ENCODE measurements at places on chromosomes 2 and 18. TPM values are rescaled to one million over a fixed set of nuclear protein-coding genes. Genes with fewer than 3 reads are reported as not detected.

CCL20 gene
- total RNA-seq, result 2.2 TPM

CIB4 gene
- total RNA-seq, result not detected

UGT1A4 gene
- not detected for total RNA-seq

DNA sequence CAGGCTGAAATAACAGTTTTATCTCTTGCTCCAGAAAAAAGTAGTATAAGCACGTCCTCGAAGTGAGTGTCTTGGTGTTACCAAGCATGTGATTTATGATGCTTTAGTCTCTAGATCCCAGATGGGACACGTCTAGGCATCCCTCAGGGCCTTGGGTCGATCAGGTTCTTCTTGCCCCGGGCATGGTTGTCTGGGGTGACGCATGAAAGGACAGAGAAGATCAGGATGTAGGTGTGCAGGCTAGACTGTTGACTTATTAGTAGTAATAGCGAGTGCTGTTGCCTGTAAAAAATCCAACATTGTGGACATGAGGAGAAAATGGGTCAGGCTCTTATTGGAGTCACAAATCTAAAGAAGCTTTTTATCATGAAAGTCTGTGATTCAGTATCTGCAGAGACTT is 94.0 kb upstream of the NFU1 start:
- no peak for DNase-seq

- DNase-seq, result peak; percentile 69
Measured at GRCh38 chr18:8730080-8730827, 24.9 kb downstream of the MTCL1 start.

DNA sequence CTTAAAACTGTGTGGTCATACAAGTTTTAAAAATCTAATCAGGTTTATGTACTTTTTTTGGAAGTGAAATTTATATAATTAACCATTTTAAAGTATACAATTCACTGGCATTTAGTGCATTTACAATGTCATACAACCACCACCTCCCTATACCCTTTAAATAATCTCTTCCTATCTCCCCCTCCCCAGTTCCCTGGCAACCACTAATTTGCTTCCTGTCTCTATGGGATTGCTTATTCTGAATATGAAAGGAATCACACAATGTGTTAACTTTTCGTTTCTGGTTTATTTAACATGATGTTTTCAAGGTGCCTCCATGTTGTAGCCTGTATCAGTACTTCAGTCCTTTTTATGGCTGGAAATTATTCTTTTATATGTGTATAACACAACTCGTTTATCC is 19.4 kb downstream of the CHMP3 start:
- DNase-seq, result no peak

GRCh38 chr2:217099561-217099960 is 239.7 kb upstream of the TNP1 start:
- no peak for DNase-seq

GRCh38 chr2:203062126-203062525 is 47.5 kb downstream of the NBEAL1 start:
- no peak for DNase-seq

DNA sequence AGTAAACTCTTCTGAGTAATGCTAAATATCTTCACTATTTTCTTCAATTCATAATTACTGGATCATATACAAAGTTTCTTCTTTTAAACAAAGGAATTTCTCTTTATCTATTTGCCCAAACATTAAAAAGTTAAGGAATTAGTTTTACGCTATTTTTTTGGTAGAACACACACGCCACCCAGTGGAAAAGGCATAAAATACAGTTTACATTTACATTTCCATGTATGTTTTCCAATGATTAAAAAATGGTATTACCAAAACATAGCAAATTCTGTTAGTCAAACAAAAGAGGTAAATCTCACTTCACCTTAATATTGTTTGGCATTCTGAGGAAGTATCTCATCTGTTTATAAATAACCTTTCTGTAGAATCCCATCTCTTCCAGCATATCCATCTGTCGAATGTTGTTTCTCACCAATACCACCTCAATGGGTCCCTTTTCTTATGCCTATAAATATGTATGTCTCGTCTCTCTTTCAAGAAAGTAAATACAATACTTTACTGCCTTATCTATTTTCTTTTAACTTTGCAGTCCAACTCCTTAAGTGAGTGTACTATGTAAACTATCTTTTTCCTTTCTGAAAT is 7.2 kb downstream of the BOLL start:
- peak; percentile 41 for DNase-seq

DNA sequence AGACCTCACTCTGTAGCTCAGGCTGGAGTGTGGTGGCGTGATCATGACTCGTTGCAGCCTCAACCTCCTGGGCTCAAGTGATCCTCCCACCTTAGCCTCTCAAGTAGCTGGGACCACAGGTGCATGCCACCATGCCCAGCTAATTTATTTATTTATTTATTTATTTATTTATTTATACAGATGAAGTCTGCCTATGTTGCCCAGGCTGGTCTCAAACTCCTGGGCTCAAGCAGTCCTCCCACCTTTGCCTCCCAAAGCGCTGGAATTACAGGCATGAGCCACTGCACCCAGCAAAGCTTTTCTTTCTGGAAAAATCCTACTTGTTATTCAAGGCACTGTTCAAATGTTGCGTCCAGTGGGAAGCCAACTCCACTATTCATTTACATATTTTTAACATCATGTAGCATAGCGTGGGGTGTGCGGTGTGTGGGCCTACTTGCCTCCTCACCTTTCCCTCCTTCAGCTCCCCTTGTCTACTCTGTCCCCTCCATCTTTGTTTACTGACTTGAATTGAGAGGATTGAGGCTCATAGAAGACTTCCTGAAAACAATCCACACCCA is 6.8 kb upstream of the RHOB start:
- no peak for DNase-seq

DNA sequence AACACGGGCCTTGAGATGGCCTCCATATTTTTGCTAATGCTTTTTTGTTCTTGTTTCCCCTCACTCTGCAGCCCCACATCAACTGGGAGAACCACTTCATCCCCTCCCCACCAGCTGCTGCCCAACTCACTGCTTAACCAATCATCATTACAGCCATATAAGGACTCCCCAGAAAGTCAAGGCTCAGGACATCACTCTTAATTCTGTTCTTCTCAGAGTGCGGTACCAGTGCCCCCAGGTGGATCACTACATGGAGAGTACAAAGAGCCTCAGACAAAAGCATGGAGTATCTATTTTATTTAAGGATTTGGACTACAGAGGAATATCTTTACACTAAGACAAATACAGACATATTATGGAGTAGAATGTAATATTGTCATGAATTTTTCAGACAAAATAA is 340.6 kb downstream of the PAX3 start:
- peak; percentile 7 for DNase-seq
